ENCODE measurements at places on chromosomes 12 and 14. TPM values are rescaled to one million over a fixed set of nuclear protein-coding genes. Genes with fewer than 3 reads are reported as not detected.

Gene ANO4
- total RNA-seq: 41.3 TPM

Gene BATF
- not detected for total RNA-seq

Gene TCTN1
- 22.6 TPM for total RNA-seq

Gene EIF2B2
- 37.7 TPM for total RNA-seq

Gene TEAD4
- total RNA-seq: 13.0 TPM

Gene SLCO1A2
- total RNA-seq: 0.05 TPM

Gene P2RX2
- total RNA-seq: not detected

Gene TSPAN9
- 39.8 TPM for total RNA-seq

Gene TTC5
- 26.1 TPM for total RNA-seq

Gene DIO2
- total RNA-seq: 4.7 TPM

Gene SOAT2
- total RNA-seq: not detected

Gene SOX5
- total RNA-seq: 14.1 TPM

Gene LRTM2
- total RNA-seq: not detected

Gene KRT78
- not detected for total RNA-seq

Gene AKAP3
- total RNA-seq: 1.4 TPM

Gene RILPL1
- 23.0 TPM for total RNA-seq

Gene IRF2BPL
- 55.3 TPM for total RNA-seq

Gene POTEM
- total RNA-seq: not detected

Gene PTGER2
- total RNA-seq: not detected

Gene GUCY2C
- total RNA-seq: 0.09 TPM

Gene ANKS1B
- total RNA-seq: 3.0 TPM

Gene NXPH4
- total RNA-seq: 22.3 TPM

Gene ITGB7
- total RNA-seq: 1.3 TPM

Gene MEG3
- not detected for total RNA-seq

Gene TAS2R13
- 0.43 TPM for total RNA-seq

Gene SIX6
- total RNA-seq: not detected

Gene DPPA3
- not detected for total RNA-seq

Gene CCDC198
- 7.0 TPM for total RNA-seq

Gene KCNA1
- 0.27 TPM for total RNA-seq

Gene GLI1
- 5.8 TPM for total RNA-seq

Gene AQP6
- total RNA-seq: not detected

Gene ABCC9
- total RNA-seq: 0.36 TPM

Gene PIK3C2G
- total RNA-seq: not detected

Gene WNT1
- total RNA-seq: not detected

Gene SLC38A4
- 1.5 TPM for total RNA-seq

Gene KSR2
- 0.98 TPM for total RNA-seq

Gene INHBC
- not detected for total RNA-seq

Gene FOXM1
- total RNA-seq: 7.1 TPM

Gene SLC6A13
- 2.6 TPM for total RNA-seq

Gene EPYC
- total RNA-seq: 0.39 TPM

Gene CDK17
- 53.0 TPM for total RNA-seq

Gene TEX52
- not detected for total RNA-seq

Gene SERPINA5
- 0.36 TPM for total RNA-seq

Gene NEDD8
- total RNA-seq: 251 TPM

Gene PEX5
- total RNA-seq: 21.5 TPM

Gene CPNE6
- not detected for total RNA-seq

Gene SAMD4A
- total RNA-seq: 69.0 TPM

Gene PLEKHA5
- 38.9 TPM for total RNA-seq

Gene OLR1
- total RNA-seq: 0.96 TPM

Gene ASB2
- total RNA-seq: not detected

Gene MUCL1
- total RNA-seq: not detected

Gene DHRS4L2
- total RNA-seq: 15.8 TPM

Gene CCDC177
- total RNA-seq: not detected

Gene DBX2
- not detected for total RNA-seq

Gene C12orf50
- not detected for total RNA-seq

Gene CLEC14A
- not detected for total RNA-seq

Gene CFAP54
- 0.62 TPM for total RNA-seq

Gene SCN8A
- 6.5 TPM for total RNA-seq

Gene RAD9B
- total RNA-seq: 0.53 TPM

Data from astrocyte (in vitro differentiated cells and primary cell).